Stimulated activated CD4-positive, alpha-beta T cell treated with anti-CD3 and anti-CD28 coated beads, Interleukin-2, amount 100 ng/mL, for 48 hours (primary cell): ENCODE measurements at places on chromosomes 1 and 21.

GRCh38 chr1:76666499-76666898 is 200.8 kb upstream of the ST6GALNAC5 start:
- DNase-seq: no peak

DNA sequence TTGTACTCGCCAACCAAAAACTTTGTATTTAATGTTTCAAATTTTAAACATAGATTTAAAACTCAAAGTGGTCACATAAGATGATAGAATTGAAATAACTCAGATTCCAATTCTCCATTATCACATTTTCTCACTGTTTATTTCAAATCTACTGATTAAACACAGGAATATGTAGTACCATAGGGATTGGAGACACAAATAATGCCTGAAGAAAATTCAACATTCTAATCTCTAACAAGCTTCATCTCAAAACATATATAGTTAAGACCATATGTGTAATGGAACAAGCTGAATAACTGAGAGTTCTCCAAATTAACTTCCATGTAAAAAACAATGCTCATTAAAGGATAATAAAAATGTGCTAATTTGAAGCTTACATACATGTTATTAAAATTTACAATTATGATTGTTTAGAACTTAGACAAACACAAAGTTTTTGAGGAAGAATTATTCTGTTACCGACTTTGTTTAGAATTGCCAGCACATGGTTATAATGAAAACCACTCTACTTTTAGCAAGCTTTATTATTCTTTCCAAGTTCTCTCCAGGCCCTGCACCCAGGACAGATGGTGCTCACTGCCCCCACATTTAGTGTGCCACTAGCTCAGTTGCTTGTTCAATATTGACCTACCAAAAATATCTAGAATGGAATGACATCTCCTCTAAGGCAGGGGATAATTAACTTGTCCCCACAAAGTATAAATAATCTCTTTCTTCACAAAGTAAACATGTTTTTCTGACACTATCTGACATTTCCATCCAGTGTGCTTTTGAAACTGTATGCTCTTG is 467.2 kb downstream of the TTLL7 start:
- DNase-seq: no peak

DNA sequence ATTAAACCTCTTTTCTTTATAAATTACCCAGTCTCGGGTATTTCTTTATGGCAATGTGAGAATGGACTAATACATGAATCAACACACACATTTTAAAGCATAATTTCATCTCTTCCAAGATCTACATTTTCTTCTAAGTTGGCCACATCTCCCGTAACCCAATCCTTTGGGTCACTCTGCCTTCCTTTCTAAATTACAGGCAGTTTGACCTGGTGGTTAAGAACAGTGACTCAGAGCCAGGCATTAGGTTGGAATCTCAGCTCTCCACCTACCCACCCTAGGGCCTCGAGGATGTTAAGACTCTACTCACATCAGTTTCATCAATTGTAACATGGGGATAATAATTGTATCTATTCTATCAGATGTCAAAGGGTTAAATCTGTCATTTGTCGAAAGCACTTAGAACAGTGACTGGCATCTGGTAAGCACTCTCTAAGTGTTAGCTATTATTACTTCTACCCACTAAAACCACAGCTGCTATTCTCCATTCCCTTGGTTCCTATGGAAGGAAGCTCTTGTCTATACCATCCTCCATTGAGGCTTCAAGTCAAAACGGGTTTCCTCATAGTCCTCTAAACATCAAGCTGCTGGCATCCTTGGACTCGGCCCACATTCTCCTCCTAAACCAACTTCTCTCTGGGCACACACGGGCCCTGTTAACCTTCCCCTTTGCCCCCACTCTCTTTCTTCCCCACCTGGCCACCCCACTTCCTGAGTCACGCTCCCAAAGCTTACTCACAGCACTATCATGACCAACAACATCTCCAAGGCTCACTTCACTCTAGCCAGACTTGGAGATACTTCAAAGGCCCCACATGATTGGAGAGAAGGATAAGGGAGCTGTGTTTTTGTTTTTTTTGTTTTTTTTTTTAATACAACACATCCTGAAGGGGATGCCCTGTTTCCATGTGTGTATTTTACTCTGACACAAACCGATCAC is 116.9 kb downstream of the TGFBR3 start:
- no peak for DNase-seq

- no peak for DNase-seq
Measured at GRCh38 chr1:193366764-193367507, 180.5 kb upstream of the B3GALT2 start.

- no peak for DNase-seq
Measured at GRCh38 chr1:200866521-200866920, 6.3 kb upstream of the GPR25 start.

GRCh38 chr1:198934426-198934825 is 295.6 kb downstream of the PTPRC start:
- DNase-seq: no peak
